ENCODE measurements at places on chromosomes 11 and 22.

DNA sequence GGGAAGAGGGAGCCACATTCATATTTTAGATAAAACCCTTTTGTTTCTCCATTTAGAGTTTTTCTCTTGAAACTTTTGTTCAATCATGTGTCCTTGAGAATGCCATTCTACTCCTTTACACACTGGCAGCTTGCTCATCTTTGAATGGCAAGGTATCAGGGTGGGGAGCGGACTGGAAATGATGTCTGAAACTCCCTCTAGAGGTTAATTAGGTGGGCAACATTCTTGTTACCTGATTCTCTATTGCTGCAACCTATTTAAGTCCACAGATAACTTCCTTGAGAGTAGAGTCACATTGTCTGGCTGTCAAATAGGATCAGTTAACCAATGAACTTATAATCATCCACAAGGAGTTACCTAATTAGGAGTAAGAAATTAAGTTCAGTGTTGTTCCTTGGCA, 533.6 kb upstream of the API5 start:
- no peak for DNase-seq

- no peak for DNase-seq
Observed at GRCh38 chr22:22916215-22916951, 28.8 kb downstream of the IGLL5 start.

GRCh38 chr22:45775569-45776312, 104.1 kb downstream of the ATXN10 start:
- no peak for DNase-seq

- no peak for DNase-seq
Observed at GRCh38 chr11:6402061-6402470, 11.8 kb downstream of the SMPD1 start.

GRCh38 chr11:96469776-96470175, 80.0 kb downstream of the JRKL start:
- DNase-seq = no peak

DNA sequence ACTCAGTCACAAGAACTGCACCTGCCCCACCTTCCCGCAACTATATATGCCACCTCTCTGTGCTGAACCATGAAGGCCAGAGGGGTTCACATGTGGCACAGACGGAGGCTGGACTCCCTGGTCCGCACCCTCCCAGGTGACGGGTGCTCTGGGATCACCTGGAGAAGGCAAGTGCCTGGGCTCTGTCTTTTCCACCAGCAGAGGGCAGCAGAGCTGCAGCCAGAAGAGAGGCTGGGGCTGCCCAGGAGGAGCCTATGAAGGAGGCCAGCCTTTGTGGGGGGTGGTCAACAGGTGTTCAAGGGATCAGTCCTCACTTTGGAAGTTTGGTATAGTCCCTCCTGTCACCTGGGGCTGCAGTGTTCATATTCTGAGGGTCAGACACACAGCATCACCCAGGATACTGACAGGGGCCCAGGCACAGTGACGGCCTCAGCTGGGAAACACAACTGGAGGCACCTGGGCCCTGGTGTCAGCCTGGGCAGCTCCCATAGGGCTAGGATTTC, 39.2 kb upstream of the IGLL5 start:
- DNase-seq = peak; percentile 73

- peak; percentile 32 for DNase-seq
Observed at GRCh38 chr11:131888230-131888855, 517.9 kb downstream of the NTM start.

DNA sequence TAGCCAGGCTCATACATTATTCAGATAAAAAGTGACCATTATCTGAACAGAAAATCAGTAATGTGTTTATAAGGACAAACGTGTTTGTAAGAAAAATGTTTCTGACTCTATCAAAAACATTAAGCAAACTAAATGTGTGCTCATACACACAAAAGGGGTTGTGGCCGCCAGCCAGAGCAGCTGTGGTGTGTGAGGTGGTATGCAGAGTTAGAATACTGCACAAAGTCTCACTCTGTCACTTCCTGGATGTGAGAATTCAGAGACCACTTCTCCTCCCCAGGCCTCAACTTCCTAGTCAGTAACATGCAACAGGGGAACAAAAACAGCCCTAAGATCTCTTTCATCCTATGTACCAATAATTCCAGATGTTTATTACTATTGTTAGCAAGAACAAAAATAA, 9.4 kb downstream of the OR5B21 start:
- DNase-seq = no peak
